ENCODE measurements at places on chromosomes 5 and 9.

GRCh38 chr5:21834863-21835262 lies 1018.3 kb downstream of the CDH12 start:
- no peak for DNase-seq

- DNase-seq, result no peak
Measured at GRCh38 chr5:135429301-135430134, 17.6 kb downstream of the DCANP1 start.

DNA sequence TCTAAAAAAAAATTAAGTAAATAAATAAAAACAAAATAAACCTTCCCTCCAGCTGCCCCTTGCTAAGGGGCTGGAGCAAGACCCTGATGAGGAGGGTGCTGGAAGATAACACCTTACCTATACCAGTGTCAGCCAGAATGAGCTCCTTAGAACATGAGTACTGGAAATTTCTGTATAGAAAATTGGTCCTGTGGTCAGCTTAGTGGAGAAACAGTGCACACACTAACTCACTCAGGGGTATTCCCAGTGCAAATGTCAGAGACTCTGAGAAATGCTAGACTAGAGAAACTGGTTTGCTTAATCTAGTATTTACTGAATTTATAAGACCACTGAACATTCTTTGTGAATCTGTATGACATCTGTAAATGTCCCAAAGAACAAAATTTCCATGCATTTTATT lies 62.1 kb upstream of the CTXN3 start:
- no peak for DNase-seq

DNA sequence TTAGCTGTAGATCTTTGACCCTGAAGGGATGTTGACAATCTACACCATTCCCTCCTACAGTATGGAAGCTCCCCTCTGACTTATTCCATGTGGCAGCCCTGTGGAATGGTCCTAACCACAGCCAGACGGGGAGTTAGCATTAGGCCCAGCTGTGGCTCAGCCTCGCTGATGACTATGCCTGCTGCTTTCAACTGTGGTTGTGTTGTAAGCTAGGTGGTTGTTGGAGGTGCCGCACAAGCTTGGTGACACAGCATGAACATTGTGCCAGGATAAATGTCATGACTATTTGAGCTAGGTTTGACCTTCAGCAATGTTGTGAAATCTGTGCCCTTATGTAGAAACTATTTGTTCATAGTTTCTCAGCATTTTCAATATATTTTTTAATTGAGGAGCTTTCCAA lies 40.6 kb downstream of the SGCD start:
- DNase-seq, result no peak

DNA sequence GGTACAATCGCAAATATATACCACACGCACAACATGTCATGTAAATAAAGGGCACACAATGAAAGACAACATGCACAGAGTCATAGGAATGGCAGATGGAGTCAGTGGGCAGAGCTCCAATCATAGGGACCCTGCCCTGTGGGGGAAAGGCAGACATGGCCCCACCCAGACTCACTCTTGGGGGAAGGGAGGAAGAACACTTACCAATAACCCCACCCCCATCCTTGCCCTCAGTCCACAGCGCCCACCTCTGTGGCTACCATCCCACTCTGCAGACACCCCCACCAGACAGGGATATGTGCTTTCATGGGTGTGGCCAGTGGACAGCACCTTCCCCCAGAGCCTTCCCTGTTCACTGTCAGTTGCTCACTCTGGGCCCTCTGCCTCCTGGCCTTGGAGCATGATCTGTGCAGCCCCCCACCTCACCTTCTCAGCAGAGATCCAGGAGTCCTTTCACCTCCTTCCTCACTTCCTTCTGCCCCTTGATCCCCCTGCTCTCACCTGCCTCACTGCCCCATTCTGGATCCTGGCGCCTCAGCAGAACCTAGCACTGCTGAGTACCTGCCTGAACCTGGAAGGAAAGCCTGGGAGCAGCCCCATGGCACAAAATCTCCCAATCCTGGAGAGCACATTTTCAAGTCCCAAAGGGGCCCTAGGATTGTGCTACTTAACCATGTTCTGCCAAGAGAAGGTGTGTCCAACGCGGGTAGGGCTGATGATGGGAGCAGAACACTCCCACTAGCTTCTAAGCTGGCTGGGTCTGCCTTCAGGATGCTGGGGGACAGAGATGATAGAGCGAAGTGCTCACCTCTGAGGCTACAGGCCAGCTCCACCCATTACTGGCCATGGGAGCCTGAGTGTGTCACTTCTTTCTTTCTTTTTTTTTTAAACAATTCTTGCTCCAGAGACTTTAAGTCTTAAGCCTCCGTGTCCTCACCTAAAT lies 1.5 kb upstream of the PHF19 start:
- no peak for DNase-seq

GRCh38 chr5:96794757-96795156 lies 13.0 kb downstream of the ERAP1 start:
- DNase-seq, result no peak

DNA sequence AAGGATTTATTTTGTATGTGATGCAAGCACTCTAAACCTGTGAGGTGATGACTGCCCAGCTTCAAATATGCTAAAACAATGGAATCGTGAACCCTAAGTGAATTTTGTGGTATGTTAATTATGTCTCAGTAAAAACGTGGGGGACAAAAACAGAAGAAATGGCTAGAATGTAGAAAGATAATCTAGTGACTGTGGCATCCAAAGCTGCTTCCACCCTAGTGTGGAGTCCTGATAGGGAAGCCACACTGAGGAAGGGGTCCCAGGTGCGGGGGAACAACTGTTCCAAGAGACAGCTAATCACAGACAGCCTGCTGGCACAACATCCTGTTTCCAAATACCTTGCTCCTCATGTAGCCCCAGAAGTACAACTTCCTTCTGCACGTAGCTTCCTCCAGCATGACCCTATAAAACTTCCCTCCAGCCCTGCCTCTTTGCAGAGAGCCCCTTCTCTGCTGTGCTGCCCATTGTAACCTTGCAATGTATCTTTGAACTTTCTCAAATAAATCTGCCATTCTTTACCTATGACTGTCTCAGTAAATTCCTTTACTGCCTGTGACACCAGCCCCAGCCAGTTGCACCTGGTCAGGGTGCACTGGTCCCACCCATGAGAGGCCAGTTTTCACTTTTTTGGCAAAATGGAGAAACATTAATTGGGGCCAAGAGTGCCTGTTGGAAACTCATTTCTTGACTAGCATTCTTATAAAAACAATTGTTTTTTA lies 4.9 kb downstream of the GMCL2 start:
- DNase-seq, result no peak

- DNase-seq, result no peak
Measured at GRCh38 chr9:32502464-32502863, 23.5 kb downstream of the RIGI start.

GRCh38 chr5:82422751-82423181 lies 144.6 kb upstream of the RPS23 start:
- DNase-seq, result no peak

DNA sequence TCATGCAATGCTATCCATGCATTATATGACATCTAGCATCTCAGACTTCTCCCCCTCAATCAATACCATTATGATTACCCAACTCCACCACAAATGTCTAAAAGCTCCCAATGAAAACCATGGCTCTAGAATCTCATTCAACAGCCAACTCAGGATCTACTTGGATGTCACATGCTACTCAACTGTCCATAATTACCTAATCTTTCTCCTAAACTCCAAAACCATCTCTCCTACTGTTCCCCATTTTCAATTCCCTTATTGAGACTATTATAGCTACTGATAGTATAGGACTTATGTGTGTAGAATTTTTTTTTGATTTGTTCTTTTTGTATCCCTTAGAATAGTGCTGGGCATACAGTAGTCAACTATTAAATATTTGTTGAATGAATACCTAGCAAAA lies 8.2 kb upstream of the STRBP start:
- no peak for DNase-seq

- no peak for DNase-seq
Measured at GRCh38 chr9:115195912-115196311, 78.0 kb upstream of the TNC start.

DNA sequence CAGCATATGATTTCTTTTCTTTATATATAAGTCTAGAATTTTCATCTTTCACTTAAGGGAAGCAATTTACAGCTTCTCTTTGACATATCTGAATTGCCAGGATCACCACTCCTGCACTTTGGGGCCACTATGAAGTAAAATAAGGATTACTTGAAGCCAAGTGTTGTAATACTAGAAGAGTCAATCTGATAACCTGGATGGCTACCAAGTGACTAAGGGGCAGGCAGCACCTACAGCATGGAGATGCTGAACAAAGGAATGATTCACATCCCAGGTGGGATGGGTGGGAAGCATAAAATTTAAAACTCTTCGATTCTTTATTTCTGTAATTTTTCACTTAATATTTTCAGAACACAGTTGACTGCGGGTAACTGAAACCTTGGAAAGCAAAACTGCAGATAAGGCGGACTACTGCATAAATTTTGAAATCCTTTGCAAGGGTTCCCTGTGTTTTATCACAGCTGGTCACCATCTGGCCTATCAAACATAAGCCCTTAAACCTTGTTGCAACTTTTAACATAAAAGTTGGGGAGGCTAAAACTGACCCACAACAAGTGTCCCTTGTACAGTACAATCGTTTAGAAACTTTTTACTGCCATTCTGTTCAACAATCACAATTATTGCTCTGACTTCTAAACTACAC lies 31.2 kb downstream of the NR3C1 start:
- no peak for DNase-seq

GRCh38 chr5:162514116-162514515 lies 446.5 kb downstream of the GABRG2 start:
- DNase-seq, result no peak

GRCh38 chr5:155631116-155631515 lies 617.6 kb downstream of the KIF4B start:
- no peak for DNase-seq

GRCh38 chr5:27962198-27962597 lies 923.8 kb upstream of the CDH9 start:
- DNase-seq, result no peak

- DNase-seq, result no peak
Measured at GRCh38 chr9:113298311-113298710, 4.9 kb downstream of the RNF183 start.

GRCh38 chr9:108961151-108961550 lies 27.0 kb downstream of the ABITRAM start:
- DNase-seq, result no peak

DNA sequence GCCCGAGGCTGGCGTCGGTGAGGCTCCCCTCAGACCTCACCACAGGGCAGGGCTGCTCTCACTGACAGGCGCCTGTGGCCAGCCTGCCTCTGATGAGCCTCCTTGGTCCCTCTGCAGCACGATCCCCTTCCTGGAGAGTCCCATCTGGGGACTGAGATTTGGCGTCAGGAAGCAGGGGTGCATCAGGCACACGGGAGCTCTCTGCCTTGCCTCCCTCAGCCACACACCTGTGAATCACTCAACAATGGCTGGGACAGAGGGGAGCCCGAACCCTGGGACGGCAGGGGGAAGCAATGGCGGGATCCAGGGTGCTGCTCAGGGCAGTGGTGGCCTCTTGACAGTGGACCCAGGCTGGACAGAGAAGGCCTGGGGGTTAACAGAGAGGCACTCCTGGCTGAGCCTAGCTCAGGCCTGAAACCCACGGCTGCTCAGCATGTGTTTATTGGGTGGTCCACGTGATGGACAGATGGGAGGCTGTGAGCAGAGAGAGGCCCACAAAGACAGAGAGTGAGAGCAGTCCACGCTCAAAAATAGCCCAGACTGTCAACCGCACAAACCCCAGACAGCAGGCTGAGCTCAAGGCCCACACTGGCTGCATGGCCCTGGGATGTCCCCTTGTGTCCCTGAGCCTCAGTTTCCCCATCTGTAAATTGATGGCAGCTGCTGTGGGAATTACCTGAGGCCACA lies 11.9 kb downstream of the RASGEF1C start:
- no peak for DNase-seq

DNA sequence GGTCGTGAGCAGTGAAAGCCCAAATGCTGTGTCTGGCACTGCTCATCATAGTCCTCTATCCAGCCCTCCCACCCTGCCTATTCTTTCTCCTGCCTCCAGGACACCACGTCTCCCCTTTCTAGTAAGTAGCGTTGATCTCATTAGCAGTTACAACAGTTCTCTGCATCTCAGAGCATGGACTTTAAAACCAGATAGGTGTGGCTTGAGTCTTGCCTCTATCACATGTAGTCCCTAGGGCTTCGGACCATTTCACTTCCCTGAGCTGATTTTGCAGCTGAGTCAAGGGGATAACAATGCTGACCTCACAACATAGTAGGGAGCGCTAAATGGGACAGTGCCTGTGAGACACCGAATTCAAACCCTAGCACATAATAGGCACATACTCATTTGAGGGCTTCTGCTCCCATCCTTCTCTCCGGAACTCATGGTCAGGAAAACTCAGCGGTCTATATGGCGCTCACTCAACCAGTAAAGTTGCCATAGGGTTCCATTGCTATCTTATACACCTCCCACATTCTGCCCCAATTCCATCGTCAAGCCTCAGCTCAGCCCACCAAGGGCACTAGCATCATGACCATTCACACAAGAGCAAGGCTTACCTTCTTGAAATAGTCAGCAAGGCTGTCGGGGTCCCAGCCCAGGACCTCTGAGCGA lies 515 bp downstream of the LCP2 start:
- no peak for DNase-seq

DNA sequence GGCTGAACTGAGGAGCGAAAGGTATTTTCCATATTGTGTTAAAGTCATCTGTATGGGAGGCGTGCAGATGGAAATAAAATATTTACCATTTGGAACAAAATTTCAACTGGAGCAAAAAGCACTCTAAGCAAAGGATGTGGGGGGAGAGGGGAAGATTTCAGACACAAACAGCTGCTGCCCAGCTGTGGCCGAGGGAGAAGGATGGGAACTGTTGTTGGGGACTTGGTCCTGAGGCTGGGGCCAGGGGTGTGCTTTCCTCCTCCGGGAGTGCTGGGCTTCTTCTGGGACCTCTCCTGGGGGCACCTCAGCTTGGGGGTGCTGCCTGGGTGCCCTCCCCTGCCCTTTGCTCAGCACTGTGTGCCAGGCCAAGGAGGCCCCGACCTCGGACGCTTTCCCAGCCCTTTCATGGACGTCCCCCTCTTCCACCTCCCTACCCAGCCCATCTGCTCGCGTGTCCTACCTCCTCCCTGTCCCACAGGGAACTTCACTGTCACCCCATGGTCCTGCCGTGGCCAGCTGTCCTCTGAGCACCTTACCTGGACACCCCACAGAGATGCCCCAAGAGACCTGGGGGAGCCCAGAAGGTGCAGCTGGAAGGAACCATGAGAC lies 101.9 kb upstream of the COL5A1 start:
- DNase-seq, result no peak

DNA sequence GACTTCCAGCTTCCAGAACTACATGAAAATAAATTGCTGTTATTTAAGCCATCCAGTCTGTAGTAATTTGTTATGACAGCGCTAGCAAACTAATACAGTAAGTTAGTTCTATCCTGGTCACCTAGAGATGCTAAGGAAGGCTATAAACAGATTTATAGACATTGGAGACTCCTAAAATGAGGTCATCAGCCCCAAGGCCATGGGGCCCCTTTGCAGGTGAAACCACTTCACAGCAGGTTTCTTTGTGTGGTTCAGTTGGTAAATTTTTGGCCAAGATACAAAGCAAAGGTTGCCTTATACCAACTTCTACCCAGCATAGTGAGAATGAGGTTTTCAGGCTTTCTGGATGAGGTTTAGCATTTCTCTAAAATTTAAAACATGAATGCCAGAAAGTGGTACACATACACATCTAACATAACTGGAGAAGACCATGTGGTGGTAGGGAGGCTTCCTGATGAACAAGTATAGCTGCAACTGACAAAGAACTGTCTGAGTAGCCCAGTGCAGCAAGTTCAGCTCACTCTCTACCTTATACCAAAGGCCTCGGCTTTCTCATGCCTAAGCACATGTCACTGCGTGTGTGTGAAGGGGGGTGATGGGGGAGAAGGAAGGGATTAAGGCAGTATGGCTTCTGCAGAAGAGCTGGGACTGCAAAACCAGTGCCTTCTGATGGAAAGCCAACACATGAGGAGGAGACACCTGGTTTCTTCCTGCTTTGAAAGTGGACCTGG lies 264.6 kb upstream of the TAS2R1 start:
- no peak for DNase-seq

Measured in stimulated activated CD8-positive, alpha-beta memory T cell treated with anti-CD3 and anti-CD28 coated beads, Interleukin-4, amount 100 ng/mL, for 1 hour (primary cell).